ENCODE measurements at places on chromosomes 7 and 10.
A peak's percentile ranks its signal among the peaks of the same experiment; 100 is the strongest.

DNA sequence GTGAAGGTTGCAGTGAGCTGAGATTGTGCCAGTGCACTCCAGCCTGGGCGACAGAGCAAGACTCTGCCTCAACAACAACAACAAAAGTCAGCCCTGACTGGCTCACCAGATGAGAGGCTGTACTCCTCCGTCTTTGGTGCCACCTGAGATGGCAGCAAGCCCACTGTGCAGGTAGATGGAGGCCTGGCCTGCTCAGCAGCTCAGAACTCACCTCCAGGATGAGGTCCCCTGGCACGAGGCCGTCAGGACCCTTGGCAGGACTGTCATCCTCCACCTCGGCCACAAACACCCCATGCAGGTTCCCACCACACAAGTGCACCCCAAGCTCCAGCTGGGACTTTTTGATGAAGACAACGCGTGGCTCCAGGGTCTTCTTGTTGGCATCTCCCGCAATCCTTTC is 117.2 kb downstream of the DLG5 start:
- DNase-seq, result no peak

GRCh38 chr10:70477661-70478162 is 855 bp upstream of the PALD1 start:
- peak; percentile 64 for DNase-seq

DNA sequence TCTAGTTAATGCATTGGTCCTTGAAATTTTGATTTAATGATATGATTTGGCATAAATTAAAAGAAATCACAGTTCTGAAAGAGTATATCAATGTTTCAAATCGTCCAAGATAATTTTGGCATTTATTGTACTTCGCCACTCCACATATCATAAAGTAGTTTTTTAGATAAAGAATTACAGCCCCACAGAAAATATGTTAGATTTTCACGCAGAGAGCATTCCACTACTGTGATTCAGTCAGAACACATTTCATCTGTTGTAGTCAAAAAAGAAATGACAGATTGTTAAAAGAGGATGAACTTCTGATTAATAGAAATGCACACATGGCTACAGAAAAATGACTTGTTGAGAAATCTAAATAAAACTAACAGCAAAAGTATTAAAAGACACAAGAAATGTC is 1063.5 kb upstream of the LRRN3 start:
- DNase-seq, result no peak

GRCh38 chr10:110803830-110804338 is 67.8 kb upstream of the PDCD4 start:
- peak; percentile 12 for DNase-seq

DNA sequence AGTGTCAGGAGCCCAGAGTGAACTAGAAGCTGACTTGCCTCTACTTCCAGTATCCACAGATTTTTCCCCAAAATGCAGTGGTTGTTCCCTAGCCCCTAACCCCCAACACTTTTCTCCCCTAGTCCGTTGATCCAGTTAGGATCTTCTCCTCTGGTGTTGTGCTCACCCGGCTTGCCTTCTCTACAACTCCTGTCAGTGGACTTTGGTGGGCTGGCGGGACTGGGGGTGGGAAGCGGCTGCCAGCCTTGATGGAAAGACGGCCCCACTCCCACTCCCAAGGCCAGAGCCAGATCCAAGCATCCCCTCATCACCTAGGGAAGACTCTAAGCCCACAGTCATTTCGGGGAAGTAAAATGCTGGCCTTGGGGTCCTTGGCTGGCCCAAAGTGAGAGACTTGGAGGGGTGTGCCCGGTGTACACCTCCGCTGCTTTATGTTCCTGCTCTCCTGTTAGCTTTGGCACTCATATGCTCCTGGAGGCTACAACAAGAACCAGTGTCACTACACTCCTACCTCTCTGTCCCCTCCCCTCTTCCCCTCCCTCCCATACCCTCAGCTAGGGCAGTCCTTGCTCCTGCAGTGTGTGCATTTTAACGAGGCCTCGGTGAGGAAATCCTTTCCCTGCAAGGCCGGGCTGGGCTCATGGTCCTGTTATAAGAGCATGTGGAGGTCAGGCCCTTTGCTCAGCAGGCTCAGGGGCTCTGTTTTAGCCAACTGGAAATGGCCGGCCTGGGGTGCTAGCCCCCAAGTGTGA is 930 bp upstream of the HOXA10 start:
- DNase-seq, result no peak

DNA sequence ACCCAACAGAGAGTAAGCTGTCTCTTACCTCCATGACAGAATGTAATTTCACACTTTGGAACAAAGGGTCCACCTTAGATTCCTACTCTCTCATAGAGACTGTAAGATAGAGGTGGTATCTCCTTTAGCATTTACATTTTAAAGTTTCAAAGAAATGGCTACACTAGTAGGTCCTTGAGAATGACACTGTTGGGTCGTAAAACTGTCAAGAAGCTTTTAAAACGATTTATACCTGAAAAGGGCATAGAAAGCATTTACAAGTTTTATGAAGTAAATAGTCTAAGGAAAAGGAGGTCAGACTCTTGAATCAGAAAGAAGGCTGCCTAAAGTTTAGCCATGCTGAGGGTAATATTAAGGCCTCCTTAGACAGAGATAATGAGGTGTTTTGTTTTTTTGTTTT is 1212.4 kb upstream of the PHF14 start:
- no peak for DNase-seq

GRCh38 chr7:122304996-122305421 is 459 bp upstream of the FEZF1 start:
- no peak for DNase-seq

DNA sequence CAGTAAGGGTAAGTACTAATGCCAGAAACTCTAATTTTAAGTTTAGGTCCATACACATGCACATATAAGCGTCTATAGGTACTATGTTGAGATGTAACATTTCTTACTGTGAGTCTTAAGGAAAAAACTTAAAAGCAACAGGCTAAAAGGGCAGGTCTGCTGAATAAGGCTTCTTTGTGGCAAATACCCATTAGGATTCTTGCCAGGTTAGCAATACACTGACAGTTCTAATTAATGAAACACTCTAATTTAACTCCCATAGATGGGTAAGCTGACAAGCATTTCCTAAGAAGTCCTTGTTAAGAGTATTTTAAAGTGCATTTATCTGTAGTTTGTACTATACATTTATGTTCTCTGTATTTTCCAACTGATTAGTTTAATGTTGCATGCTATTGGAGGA is 14.0 kb downstream of the SCRN1 start:
- no peak for DNase-seq
